Stimulated activated naive B cell treated with anti-CD40 and anti-IgM and Interleukin-4, amounts not matched to agents 10 μg/mL and 1 μg/mL and 100 μg/mL, for 72 hours (primary cell): ENCODE measurements at places on chromosomes 1 and 21.

DNA sequence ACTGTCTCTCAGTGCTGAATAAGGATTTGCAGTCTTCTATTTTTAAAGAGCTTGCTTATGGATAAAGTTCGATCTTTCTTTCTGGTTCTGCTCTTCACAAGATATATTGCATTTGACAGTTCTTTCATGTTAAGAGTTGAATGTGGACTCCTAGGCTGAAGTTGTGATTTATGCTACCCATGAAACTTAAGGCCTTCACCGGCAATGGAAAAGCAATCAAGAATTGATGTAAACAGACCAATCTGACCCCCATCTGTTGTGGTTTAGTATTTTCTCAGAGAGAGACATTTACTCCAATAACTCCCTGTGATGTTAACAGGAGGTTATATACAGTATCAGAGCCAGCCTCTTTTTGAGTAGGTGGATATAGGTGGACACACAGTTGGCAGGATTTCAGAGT lies 165.8 kb downstream of the PAPPA2 start:
- no peak for DNase-seq
- H3K4me1 ChIP-seq = no peaks in the 10 kb centered on the region
- H3K27me3 ChIP-seq = no peaks in the 10 kb centered on the region
- H3K4me3 ChIP-seq = no peak overlapping the region
- no peak overlapping the region for H3K27ac ChIP-seq

GRCh38 chr1:172978595-172978994 lies 72.1 kb downstream of the TNFSF18 start:
- H3K27me3 ChIP-seq = no peaks in the 10 kb centered on the region
- peaks cover 16% of the 10 kb centered on the region for H3K4me1 ChIP-seq
- no peaks in the 10 kb centered on the region for H3K36me3 ChIP-seq
- DNase-seq = no peak

DNA sequence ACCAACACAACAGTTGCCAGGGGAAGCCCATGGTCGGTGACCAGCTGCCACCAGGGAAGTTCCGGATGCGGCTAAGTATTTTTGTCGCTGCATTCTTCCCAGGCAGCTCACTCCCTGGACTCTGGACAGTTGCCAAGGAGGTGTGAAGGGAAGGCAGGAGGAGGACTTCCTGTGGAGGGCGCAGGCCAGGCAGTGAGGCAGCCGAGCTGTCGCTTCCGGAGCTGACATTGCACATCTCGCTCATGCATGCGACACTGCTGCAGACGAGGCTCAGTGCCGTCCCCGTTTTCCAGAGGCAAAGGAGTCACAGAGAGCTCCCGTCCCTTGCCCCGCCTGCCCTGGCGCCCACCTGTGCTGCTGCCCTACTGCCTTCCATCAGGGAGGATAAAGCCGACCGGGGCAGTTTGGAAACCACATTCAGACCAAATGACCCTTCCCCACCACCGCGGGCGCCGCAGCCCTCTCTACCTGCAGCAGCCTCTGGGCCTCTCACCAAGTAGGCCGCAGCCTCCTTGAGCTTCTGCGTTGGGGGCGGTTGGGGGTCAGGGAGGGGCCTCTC lies 81.4 kb downstream of the NENF start:
- H3K4me3 ChIP-seq = no peak overlapping the region
- no peaks in the 10 kb centered on the region for H3K36me3 ChIP-seq
- no peak overlapping the region for H3K27ac ChIP-seq
- no peak for DNase-seq

DNA sequence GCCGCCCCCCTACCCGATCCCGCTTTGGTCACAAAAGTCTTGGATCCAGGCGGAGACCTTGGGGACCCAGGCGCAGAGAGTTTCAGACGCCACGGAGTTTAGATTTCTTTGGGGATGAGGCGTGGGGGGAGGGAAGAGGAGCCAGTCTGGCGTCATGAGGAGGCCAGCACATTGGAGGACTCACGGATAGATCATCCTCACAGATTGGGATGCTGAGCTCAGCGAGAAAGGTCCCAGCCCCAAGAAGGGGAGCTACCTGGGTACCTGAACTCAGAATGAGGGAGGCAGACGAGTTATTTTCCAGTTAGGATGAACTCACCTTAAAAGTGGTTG lies 393 bp downstream of the ELAPOR1 start:
- H3K36me3 ChIP-seq = no peaks in the 10 kb centered on the region
- H3K4me1 ChIP-seq = peaks cover 26% of the 10 kb centered on the region
- H3K27me3 ChIP-seq = peaks cover 43% of the 10 kb centered on the region
- no peak for DNase-seq

GRCh38 chr1:117321680-117322609 lies 45.3 kb upstream of the MAN1A2 start:
- H3K36me3 ChIP-seq = no peaks in the 10 kb centered on the region
- no peaks in the 10 kb centered on the region for H3K4me1 ChIP-seq
- no peak for DNase-seq
- H3K4me3 ChIP-seq = no peak overlapping the region

GRCh38 chr1:232172563-232172962 lies 457.4 kb downstream of the SIPA1L2 start:
- no peak for DNase-seq
- no peaks in the 10 kb centered on the region for H3K36me3 ChIP-seq
- no peaks in the 10 kb centered on the region for H3K4me1 ChIP-seq
- H3K27me3 ChIP-seq = no peaks in the 10 kb centered on the region
- no peak overlapping the region for H3K27ac ChIP-seq

- no peak overlapping the region for H3K4me3 ChIP-seq
- no peak overlapping the region for H3K27ac ChIP-seq
- H3K4me1 ChIP-seq = no peaks in the 10 kb centered on the region
- no peaks in the 10 kb centered on the region for H3K27me3 ChIP-seq
- DNase-seq = no peak
Measured at GRCh38 chr1:51561702-51562101, 42.6 kb upstream of the EPS15 start.

DNA sequence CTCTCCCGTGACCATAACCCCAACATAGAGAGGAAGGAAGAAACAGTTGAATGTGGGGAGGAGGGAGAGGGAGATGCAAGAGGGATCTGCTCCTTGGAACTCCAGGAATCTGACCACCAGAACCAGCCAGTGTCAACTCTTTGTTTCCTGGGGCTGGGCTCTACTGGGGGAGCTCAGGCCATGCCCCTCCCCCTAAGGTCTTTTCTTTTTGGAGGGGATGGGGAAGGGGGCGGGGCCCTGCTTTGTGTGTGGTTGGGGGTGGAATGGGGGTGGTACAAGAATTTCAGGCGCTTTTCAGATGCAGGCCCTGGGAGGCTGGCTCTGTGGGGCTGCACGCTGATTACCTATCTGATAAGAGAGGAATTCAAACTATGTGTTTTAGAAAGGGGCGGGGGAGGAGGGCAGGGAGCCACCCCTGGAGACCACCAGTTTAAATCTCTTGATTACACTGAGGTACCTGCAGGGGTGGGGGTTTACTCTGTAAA lies 8.3 kb downstream of the LIN28A start:
- peaks cover 20% of the 10 kb centered on the region for H3K27me3 ChIP-seq
- no peaks in the 10 kb centered on the region for H3K4me1 ChIP-seq
- no peaks in the 10 kb centered on the region for H3K36me3 ChIP-seq
- no peak for DNase-seq
- no peak overlapping the region for H3K4me3 ChIP-seq

DNA sequence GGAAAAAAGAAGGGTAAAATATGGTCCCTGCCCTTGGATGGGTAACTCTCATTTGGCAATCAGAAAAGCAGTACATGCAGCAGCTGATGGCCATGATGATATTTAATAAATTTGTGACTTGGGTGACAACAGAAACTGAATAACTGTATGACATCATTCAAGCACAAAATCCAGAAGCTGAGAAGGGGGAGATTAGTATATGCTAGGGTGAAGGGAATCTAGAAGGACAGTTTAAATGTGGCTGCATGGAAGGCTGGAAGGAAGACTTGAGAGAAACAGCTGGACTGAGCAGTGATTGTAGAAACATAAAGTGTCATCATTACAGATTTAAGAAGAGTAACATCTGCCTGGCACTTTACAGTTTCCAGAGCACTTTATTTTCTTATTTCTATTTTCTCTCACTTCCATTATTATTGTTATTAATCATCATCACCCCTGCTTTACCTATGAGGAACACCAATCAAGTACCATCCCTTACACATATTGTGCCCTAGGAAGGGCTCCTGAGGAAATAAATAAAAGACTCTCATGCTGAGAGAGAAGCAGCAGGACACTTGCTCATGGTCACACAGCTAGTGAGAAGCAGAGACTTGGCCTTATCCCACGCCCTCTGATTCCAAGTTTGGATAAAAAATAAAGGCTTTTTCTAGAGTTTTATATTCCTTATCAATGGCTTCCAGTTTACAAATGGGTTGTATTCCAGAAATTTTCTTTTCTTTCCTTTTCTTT lies 207.2 kb downstream of the PBX1 start:
- H3K4me1 ChIP-seq = no peaks in the 10 kb centered on the region
- no peak overlapping the region for H3K27ac ChIP-seq
- DNase-seq = no peak
- H3K36me3 ChIP-seq = no peaks in the 10 kb centered on the region
- H3K27me3 ChIP-seq = no peaks in the 10 kb centered on the region
- H3K4me3 ChIP-seq = no peak overlapping the region

DNA sequence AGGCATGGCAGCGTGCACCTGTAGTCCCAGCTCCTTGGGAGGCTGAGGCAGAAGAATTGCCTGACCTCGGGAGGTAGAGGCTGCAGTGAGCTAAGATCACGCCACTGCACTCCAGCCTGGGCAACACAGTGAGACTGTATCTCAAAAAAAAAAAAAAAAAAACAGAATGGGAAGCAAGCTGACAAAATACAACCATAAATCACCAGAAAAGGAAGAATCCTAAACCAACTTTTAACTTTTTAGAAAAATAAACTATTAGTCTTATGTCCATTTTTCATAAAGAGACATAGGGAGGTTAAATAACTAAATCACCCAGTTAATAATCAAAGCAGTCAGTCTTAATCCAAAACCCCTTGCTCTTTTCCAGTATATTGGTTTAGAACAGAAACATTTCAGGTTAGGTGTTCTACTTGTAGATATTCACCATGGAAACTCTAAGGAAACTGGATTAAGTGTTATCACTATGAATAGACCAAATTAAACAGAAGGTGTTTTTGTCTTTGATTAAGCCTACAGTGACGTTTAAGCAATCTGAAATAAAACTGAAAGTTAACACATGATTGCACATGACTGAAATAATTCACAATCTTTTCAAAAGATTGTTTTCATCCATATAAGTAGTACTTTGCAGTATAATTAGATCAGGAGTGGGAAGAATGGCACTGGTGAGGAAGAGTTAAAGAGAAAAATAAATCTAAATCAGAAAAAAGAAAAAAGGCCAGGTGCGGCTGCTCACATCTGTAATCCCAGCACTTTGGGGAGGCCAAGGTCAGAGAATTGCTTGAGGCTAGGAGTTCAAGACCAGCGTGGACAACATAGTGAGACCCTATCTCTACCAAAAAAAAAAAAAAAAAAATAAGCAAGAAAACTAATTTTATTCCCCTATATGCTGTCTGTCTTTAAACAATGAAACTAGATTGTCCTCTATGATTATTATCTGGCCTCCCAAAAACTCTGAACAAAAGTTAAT lies 9.6 kb downstream of the CDC42BPA start:
- no peak overlapping the region for H3K4me3 ChIP-seq
- DNase-seq = no peak

DNA sequence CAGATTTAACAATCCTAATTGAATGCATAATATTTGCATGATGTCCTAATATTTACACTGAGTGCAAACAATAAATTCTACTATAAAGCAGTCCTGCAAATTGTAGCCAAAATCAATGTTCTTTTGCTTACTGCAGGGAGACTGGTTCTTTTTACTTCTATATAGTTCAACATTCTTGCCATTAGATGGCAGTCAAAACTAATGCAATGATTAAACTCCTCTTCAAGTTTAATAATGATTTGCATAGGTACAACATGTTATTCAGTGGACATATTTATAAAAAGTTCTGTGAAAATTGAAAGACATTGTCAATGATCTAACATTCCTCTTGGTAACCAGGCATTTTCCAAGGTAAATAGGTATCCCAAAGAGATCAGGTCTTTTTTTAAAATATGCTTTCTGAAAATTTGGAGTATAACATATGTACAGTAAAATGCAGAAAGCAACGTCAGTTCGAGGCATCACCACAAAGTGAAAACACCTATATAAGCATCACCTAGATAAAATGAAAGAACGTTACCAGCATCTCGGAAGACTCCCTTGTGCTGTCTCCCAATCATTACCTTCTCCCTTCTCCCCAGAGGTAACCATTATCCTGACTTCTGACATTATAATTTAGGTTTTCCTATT lies 9.8 kb upstream of the FNBP1L start:
- DNase-seq = no peak
- no peaks in the 10 kb centered on the region for H3K27me3 ChIP-seq
- no peaks in the 10 kb centered on the region for H3K4me1 ChIP-seq
- no peaks in the 10 kb centered on the region for H3K36me3 ChIP-seq
- no peak overlapping the region for H3K4me3 ChIP-seq

- H3K36me3 ChIP-seq = peaks cover 43% of the 10 kb centered on the region
- peak overlapping the region; percentile 77 for H3K4me3 ChIP-seq
- H3K27ac ChIP-seq = peak overlapping the region; percentile 98
Measured at GRCh38 chr1:15963968-15964648, 11.8 kb downstream of the ZBTB17 start.

DNA sequence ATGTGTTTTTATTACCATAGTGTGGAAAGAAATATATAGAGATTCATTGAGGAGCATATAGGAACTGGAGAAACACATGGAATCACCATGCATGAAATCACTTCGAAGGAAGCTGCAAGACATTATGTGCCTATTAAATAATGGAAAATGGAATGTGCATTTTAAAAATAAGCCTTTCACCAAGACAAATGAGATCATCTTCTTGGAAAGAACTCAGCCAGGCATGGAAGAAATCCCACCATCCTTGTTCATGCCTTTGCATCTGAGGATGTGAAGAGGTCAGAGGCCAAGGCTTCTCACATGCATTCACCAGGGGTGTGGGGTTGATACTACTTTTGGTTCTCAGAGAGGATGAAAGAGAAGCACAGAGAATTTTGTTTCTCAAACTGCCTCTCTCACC lies 50.0 kb downstream of the C1orf198 start:
- no peak overlapping the region for H3K27ac ChIP-seq
- DNase-seq = no peak
- no peak overlapping the region for H3K4me3 ChIP-seq
- H3K36me3 ChIP-seq = peaks cover 6% of the 10 kb centered on the region
- H3K27me3 ChIP-seq = peaks cover 49% of the 10 kb centered on the region

DNA sequence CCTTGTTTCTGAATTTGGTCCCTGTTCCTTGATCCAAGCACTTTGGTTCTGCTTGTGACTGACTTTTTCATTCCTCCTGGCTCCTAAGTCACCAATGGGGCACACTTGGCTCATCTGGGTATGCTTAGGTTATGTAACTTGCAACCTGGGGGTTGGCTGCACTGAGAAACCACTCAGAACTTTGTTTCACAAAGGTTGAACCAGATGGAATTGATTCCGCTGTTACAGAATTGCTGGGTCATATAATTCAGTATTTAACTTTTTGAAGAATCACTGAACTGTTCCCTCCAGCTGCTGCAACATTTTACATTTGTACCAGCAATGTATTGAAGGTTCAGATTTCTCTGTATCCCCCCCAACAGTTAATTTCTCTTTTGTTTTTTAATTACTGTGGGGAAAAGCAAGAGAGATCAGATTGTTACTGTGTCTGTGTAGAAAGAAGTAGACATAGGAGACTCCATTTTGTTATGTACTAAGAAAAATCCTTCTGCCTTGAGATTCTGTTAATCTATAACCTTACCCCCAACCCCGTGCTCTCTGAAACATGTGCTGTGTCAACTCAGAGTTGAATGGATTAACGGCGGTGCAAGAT lies 9.6 kb upstream of the NVL start:
- H3K36me3 ChIP-seq = peaks cover 7% of the 10 kb centered on the region
- H3K4me3 ChIP-seq = no peak overlapping the region
- H3K4me1 ChIP-seq = no peaks in the 10 kb centered on the region
- H3K27ac ChIP-seq = no peak overlapping the region
- no peak for DNase-seq
